GM12878 (cell line): ENCODE measurements at places on chromosomes 4 and X. TPM values are rescaled to one million over a fixed set of nuclear protein-coding genes. Genes with fewer than 3 reads are reported as not detected.

DNA sequence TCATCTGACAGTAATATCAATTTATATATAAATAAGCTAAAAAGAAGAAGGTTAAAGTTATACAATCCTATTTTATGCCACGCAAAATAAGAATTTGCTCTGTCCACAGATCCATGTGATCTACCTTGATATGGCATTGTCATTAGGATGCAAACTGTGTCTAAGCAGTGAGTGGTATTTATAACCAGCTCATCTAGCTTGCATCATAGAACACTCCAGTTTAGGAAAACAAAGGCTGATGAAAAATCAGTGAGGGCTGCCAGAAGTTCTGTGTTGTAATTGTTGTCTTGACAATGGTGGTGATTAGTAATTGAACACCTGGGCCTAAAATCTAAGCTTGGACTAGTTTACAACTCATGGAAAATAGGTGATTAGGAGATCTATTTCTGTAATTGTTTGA, 111.0 kb downstream of the CPE start:
- H3K4me3 ChIP-seq: no peak overlapping the region
- no peaks in the 10 kb centered on the region for H3K4me1 ChIP-seq
- no peaks in the 10 kb centered on the region for H3K27me3 ChIP-seq
- H3K27ac ChIP-seq: no peak overlapping the region

- H3K36me3 ChIP-seq: no peaks in the 10 kb centered on the region
- H3K27ac ChIP-seq: no peak overlapping the region
- DNase-seq: no peak
- peaks cover 6% of the 10 kb centered on the region; the same call in 1 of the 2 replicates for H3K27me3 ChIP-seq
Measured at GRCh38 chr4:168811786-168812651, 198.0 kb downstream of the CBR4 start.

- DNase-seq: no peak
- no peak overlapping the region for H3K4me3 ChIP-seq
- H3K4me1 ChIP-seq: no peaks in the 10 kb centered on the region
- no peaks in the 10 kb centered on the region; the same call in 1 of the 2 replicates for H3K27me3 ChIP-seq
- no peak overlapping the region for H3K27ac ChIP-seq
Measured at GRCh38 chr4:147157860-147158701, 212.4 kb upstream of the TTC29 start.

DNA sequence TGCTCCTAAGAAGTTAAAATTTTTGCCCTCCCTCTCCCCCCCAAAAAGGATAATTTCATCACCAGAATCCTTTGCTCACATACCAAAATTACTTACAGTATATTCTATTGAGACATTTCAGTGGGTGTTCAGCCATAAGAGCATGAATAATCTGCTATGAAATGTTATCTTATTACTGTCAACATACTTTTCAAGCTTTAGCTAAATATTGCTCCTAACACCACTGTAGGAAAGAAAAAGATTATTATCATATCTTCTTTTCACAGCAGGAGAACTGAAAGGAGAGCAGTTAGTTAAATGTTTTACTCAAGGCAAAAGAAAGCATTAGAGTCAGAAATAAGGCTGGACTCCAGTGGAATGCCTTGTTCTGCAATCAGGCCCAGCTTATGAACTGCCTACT, 231.0 kb upstream of the GYPA start:
- no peak for DNase-seq
- H3K4me1 ChIP-seq: no peaks in the 10 kb centered on the region
- no peaks in the 10 kb centered on the region for H3K36me3 ChIP-seq
- no peaks in the 10 kb centered on the region for H3K27me3 ChIP-seq

The CXCL5 gene
- total RNA-seq: not detected in 2 replicates

GRCh38 chr4:183989461-183989860, 84.4 kb downstream of the STOX2 start:
- no peak overlapping the region for H3K27ac ChIP-seq
- H3K4me1 ChIP-seq: no peaks in the 10 kb centered on the region
- no peak for DNase-seq

The TACC3 gene
- total RNA-seq: 120 and 121 TPM in 2 replicates

GRCh38 chr4:14772388-14772787, 229.9 kb upstream of the CPEB2 start:
- no peak overlapping the region for H3K27ac ChIP-seq
- H3K27me3 ChIP-seq: no peaks in the 10 kb centered on the region
- H3K4me3 ChIP-seq: no peak overlapping the region
- H3K4me1 ChIP-seq: 0 out of 2 replicates have a peak, but pooled peaks cover under 1% of the 10 kb centered on the region
- H3K36me3 ChIP-seq: no peaks in the 10 kb centered on the region

The CXXC4 gene
- total RNA-seq: 11.1 and 12.0 TPM in 2 replicates
